ENCODE measurements at places on chromosomes 5 and 9. TPM values are rescaled to one million over a fixed set of nuclear protein-coding genes. Genes with fewer than 3 reads are reported as not detected.

GRCh38 chr9:124284940-124285441 is 27.2 kb downstream of the NEK6 start:
- no peak for DNase-seq

DNA sequence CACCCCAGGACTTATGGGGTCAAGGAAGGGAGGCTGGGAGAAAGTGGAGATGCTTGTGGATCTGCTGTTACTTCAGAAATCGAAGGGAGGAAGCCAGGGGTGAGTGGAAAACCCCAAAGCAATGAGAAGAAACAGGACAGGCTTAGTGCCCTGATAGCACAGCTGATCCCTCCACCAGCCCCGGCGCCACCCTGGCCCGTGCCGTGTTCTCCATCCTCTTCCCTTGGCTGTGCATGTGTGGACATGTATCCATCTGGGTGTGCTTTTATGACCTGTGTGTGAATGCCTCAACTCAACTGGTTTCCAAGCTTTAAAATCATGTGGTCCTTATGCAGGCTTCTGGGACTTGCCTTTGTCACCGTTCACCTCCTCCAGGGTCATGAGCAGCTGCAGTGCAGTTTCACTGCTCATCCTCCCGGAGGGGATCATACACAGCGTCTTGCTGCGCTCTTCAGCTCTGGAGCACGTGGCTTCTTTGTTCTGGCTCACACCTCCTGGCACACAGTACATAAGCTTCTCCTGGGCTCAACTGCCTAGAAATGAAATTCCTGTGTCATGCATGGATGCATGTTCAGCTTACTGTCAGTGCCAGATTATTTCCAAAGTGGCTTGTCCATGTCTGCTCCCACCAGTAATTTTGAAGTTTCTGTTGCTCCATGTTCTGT is 58.2 kb downstream of the IPPK start:
- peak; percentile 85 for DNase-seq

- DNase-seq, result no peak
Observed at GRCh38 chr9:100600521-100601079, 22.7 kb downstream of the CAVIN4 start.

DNA sequence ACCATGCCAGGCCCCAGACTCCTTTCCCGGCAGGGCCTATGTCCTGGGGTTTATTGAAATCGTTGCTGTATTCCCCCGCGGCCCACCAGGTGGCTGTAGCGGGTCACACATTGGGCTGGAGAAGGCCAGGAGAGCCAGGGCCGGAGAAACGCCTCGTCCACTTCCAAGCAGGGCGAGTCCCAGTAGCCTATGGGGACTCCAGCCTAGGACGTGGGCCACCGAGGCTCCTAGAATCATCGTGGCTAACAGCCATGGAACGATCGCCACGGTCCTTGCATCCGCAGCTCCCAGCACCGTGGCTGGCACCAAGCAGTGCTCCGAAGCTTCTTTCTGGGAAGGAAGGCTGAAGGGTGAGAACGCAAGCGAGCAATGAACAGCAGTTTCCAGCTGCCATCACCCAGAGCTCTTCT is 87.7 kb downstream of the ENTREP1 start:
- no peak for DNase-seq

FBXW11 gene
- 56.8 TPM for total RNA-seq

GRCh38 chr5:66620711-66621110 is 24.5 kb downstream of the MAST4 start:
- DNase-seq, result no peak

PAX5 gene
- 0.02 TPM for total RNA-seq

DNA sequence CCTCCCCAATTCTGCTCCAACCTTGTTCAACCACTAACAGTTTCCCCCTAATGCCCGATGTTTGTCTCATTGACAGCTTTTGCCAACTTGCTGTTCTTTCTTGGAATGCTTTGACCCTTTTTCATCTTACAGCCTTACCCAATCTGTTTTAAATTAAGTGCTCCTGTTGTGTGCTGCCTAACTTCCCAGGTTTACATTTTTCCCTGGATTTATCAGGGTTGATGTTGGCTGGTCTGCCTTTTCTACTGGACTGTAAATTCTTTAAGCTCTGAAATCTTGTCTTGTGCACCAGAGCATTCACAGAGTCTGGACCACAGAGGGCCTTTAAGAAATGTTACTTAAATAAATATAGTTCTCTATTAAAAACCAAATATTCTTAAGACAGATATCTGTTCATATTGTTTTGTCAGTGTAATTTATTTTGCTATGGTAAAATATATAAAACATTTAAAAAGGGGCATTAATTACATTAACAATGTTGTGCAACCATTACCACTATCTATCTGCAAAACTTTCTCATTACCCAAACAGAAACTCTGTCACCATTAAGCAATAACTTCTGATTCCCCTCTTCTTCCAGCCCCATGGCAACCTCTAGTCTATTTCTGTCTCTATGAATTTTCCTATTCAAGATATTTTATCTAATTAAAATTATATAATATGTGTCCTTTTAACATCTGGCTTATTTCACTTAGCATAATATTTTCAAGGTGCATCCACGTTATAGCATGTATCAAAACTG is 73.0 kb downstream of the OSTF1 start:
- no peak for DNase-seq

DNA sequence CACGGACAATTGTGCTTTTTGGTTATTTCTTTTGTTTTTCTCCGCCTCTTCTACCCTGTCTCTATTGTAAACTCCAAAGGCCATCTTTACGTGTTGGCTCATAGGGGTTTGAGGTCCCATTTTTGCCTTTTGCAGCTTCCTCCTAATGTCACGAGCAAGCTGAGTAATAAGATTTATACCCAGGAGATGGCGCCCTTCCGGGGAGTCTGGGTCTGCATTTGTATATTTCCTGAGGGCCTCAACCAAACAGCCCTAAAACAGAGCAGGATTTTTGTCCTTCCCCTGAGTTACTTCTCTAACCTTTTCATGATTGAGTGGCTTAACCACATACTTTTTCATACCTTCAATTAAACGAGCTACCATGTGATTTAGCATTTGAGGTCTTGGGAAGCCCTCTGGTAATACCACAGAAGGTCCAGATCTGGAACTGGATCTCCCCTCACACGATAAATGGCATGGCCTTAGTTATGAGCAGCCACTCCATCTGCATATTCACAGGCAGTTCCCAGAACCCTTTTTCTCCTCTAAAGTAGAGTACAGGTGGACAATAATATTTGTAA is 11.2 kb upstream of the CFAP95 start:
- no peak for DNase-seq

TOR4A gene
- 5.4 TPM for total RNA-seq
